A673 (cell line): ENCODE measurements at places on chromosomes 3 and 15. TPM values are rescaled to one million over a fixed set of nuclear protein-coding genes. Genes with fewer than 3 reads are reported as not detected.

DNA sequence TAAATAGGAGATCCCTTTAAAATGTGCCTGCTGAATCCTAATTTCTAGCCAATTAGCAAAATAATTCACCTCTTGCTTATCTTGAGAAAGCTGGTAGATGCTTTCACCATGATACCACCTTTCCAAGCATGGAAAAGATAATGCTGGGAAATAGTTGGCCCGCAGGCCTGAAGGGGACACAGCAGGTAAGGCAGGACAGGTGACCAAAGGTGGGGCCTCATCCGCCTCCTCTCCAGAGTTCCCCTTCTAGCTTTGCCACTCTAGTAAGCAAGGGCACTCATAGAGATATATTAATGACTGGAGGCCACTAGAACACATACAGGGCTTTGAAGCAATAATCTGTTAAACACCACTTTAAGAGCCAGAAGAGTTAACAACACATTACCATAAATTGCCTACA lies 45.5 kb downstream of the SATB1 start:
- DNase-seq, result no peak

DNA sequence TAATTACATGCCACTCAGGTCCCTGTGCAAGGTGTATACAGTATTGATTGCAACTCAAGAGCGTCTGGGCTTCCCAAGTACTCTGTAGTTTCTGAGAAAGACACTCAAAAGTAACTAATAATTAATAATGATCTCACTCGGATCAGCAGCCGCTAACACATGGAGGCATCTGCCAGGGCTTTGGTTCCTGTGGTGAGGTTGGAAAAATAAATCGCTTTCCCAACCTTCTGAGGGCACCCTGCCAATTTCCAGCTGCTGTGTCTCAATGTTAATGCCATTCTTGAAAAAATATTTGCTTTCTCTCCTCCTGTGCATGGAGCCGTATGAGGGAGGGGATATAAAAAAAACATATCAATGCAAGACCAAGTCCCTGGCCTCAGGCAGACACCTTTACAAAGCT lies 116.5 kb upstream of the SLC2A2 start:
- DNase-seq, result peak; percentile 34

The ALG1L2 gene
- total RNA-seq, result not detected in 2 replicates

The GATM gene
- total RNA-seq, result 9.5 and 11.0 TPM in 2 replicates

- DNase-seq, result no peak
Measured at GRCh38 chr3:71754610-71755253, 1.1 kb downstream of the GPR27 start.

DNA sequence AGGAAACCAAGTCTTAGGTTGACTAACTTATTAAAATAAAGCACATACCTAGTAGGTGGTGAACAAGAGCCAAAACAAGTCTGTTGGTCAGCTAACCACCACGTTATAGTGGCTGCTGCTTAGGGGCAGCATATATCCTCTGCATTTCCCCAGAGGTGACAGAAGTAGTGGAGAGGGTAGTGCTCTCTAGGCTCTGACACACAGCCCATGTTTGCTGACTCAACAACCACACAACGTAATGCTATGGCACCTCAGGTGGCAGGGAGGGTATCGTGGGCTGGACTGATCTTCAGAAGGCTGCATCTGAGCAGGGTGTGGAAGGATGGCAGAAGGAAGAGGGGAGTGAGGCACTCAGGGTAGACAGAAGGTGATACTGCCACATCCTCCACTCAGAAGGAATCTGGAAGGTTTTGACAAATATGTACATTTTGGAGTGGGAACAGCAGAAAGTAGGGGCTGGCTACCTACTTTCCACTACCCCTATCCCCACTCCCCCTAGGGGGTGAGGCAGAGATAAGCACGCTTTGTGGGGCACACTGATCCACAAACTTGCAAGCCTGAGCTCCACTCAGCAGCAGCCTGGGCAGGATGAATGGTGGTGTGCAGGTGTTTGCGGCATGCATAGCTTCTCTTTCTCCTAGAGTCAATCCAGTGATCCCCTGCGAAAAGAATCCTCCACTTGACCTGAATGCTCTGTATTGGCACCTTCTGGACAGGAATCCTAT lies 178.1 kb downstream of the RORA start:
- no peak for DNase-seq

The CPN2 gene
- not detected in 2 replicates for total RNA-seq

DNA sequence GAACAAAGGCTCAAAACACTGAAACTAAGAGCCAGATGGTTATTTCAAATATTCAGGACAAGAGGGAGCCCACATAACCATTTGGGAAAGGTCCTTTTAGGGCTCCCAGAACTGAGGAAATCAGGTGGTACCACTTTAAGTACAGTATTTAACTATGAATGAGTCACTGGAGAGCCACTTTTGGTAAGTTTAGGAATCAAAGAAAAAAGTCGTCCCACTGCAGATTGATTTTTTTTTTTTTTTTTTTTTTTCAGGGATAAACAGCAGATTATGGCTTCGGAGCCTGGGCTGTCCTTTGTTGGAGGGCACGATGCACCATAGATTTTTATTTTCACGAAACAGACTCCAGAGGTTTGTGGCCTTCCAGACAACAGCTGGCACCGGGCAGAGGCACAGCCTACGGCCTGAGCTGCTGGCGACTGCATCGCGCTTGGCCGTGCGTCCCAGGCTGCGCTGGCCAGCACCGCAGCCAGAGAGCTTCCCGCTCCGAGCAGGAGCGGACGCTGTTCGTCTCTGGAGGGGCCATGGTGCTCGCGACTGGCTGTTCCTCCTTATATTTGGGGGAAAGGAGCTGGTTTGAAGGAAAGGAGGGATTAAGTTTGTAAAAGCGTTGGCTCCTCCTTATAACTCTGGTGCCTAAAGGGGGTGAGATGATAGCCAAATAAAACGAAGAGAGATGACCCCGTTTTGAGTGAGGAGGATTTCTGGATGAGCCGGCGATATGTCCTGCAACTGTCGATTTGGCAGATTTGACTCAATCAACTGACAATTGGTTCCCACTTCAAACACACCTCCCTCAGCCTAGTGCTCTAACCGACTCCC lies 152.9 kb upstream of the GOLIM4 start:
- DNase-seq, result peak; percentile 1

The SCAANT1 gene
- not detected in 2 replicates for total RNA-seq

DNA sequence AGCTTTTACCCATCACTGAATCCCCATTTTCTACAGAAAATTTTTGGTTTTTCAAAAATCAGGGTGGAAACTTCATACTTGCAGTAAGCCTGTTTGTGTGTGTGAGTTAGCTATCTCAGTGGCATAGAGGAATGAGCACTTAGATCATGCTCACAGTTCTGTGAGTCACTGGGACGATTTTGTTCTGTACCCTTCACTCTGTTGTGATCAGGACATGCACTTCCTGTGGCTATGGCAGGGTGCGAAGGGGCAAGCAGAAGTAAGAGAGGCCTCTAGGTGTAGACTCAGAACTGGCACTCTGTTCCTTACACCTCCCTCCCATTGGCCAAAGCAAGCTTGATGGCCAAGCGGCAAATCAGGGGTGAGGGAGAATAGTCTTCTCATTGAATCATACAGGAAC lies 11.6 kb downstream of the NIPA2 start:
- no peak for DNase-seq

DNA sequence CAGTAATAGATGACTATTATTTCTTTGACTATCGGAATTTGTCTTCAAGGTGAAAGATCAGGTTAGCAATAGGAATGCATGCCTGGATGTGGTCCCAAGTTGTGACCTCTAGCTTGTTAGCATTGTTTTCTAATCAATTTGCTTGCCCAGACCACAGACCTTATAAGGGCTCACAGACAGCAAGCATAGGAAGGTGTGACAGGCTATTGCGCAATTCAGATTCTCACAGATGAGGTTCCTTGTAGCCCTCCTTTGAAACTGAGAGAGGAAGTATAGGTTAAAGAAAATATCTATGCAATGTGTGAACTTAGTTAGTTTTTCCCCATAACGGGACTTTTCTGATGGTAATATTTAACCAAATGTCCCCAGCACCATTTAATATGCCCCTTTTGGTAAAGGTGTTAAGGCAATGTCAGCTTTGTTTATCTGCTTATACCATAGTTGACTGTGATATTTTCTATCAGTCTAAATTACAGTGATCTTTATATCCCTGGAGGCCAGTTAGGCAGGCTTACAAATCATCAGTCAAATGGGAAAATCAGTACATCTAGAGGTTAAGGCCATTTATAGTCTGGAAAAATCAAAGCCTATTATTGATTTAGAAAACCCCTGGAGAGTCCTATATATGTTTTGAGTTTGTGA lies 168.1 kb upstream of the MBNL1 start:
- DNase-seq, result no peak

The MST1R gene
- not detected in 2 replicates for total RNA-seq

GRCh38 chr15:101049282-101049681 lies 130.1 kb downstream of the LRRK1 start:
- no peak for DNase-seq

The STRC gene
- total RNA-seq, result 0.17 and 0.28 TPM in 2 replicates

DNA sequence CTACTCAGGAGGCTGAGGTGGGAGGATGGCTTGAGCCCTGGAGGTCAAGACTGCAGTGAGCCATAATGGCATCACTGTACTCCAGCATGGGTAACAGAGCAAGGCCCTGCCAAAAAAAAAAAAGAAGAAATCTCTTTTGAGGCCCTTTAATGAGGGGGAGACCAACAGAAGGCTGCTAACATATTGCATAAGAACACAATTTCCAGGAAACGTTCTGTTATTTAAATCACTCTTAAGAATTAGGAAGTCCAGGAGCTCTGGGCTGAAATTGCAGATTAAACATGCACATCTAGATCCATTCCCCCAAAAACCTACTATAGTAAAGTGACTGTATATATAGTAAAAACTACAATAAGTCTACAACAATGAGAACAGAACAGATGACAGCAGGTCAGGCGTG lies 16.1 kb upstream of the BLM start:
- DNase-seq, result no peak

The C3orf22 gene
- total RNA-seq, result not detected in 2 replicates

The ZNF620 gene
- 6.0 and 7.9 TPM in 2 replicates for total RNA-seq

DNA sequence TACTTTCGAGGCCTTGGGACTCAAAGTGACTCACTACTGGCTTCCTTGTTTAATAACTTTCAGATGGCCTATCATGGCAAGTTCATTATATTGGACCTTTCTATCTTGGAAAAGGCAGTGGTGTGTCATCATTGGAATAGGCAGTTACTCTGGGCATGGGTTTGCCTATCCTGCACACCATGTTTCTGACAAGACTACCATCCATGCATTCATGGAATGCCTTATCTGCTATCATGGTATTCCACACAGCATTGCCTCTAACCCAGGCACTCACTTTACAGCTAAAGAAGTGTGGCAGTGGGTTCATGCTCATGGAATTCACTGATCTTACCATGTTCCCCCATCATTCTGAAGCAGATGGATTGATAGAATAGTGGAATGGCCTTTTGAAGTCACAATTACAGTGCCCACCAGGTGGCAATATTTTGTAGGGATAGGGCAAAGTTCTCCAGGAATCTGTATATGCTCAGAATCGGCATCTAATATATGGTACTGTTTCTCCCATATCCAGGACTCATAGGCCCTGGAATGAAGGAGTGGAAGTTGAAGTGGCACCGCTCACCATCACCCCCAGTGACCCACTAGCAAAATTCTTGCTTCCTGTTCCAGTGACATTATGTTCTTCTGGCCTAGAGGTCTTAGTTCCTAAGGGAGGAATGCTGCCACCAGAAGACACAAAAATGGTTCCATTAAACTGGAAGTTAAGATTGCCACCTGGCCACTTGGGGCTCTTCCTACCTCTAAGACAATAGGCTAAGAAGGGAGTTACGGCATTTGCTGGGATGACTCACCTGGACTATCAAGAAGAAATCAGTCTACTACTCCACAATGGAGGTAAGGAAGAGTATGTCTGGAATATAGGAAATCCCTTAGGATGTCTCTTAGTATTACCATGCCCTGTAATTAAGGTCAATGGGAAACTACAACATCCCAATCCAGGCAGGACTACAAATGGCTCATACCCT lies 1161.4 kb downstream of the SI start:
- peak; percentile 52 for DNase-seq

GRCh38 chr15:27932600-27932999 lies 166.5 kb downstream of the OCA2 start:
- DNase-seq, result no peak

DNA sequence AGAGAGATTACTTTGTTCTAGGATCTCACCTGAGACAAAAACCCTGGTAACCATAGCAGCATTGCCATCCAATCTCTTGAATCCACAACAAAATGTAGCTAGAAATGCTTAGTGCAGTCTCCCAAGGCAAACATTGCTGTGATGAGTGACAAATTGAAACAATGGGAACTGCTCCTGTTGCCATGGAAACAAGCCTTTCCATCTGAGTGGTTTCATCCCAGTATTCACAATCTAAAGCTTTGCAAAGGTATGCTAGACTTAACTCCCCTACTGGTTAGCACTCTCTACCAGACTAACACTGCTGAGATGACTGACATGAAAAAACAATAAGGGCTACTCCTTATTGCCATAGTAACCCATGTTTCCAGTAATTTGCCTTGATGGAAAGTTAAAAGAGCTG lies 172.6 kb upstream of the CNTN3 start:
- DNase-seq, result no peak

DNA sequence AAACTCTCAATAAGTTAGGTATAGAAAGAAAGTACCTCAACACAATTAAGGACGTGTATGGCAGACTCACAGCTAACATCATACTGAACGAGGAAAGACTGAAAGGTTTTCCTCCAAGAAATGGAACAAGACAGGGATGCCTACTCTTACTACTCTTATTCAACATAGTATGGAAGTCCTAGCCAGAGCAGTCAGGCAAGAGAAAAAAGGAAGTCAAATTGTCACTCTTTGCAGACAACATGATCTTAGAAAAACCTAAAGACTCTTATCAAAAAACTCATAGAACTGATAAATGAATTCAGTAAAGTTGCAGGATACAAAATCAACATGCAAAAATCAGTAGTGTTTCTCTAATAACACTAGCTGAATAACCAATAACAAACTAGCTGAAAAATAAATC lies 96.0 kb downstream of the C3orf70 start:
- no peak for DNase-seq

DNA sequence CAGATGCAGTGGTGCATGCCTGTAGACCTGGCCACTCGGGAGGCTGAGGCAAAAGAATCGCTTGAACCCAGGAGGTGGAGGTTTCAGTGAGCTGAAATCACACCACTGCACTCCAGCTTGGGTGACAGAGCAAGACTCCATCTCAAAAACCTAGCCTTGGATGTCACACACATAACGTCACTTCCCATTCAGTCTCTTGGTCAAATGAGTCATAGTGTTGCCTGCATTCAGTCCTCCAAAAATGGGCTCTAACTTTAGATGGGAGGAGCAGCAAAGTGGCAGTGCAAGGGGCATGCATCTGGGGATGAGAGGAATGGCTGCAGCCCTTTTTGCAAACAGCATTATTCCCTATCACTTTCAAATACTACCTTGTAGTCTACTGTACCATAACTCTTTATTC lies 62.9 kb upstream of the AGBL1 start:
- DNase-seq, result peak; percentile 6

DNA sequence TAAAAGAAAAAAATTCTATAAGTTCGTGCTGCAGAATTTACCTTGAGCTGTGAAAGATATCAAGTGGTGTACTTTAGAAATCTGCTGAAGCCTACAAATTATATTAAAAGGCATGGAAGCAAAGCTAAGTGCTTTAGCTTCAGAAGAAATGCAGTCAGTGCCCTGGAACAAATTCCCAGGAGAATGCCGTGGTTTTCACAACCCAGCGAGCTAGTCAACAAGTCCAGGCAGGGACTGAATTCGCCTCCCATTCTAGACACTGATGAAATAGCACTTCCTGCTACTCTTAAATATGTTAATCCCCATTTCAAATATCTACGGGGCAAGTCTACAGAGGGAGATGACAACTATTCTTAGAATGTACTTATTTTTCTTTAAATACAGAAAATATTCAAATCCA lies 326.4 kb upstream of the IGF1R start:
- peak; percentile 93 for DNase-seq

GRCh38 chr3:124599147-124599765 lies 131.0 kb upstream of the UMPS start:
- DNase-seq, result no peak

The IL16 gene
- total RNA-seq, result 1.4 and 1.8 TPM in 2 replicates

The ASB14 gene
- not detected in 2 replicates for total RNA-seq
